ENCODE measurements at places on chromosomes 16 and 17.

GRCh38 chr17:1365445-1366039, 34.5 kb downstream of the YWHAE start:
- peak; percentile 45 for DNase-seq

DNA sequence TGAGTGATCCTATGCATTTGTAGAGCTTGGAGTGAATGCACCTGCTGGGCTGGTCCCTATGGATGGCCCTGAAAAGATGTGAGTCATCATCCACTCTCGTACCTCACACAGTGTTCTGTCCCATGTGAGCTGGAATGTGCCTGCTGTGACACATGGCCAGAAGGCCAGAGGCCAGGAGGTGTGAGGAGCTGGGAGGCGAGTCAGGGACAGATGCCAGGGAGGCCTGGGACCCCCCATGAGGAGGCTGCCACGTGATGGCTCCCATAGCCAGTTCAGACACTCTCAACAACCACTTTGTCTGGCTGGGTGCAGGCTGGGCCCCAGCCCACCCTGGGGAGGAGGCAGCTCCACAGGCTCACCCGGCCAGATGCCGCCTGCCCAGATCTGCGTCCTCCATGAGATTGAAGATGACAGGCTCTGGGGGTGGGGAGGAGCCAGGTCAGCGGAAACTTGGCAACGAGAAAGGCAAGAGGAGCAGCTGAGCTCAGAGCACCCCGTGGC, 168.8 kb downstream of the C16orf78 start:
- no peak for DNase-seq

DNA sequence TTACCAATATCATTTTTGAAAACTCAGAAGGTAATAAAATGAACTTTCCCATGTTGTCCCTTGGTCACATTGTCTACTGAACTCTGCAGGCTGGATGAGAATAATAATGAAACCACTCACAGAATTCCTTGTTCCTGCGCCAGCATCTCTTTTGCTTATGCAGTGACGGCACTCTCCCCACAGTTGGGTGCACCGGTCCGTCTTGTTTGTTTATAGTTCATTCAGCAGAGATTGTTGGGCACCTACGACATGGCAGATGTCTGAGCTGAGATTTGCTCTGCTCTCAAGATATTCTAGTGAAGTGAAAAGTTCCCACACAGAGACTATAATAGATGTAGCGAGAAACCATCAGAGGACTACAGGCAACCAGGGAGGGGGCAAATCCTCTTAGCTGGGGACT, 375.7 kb upstream of the CDH11 start:
- DNase-seq: no peak

DNA sequence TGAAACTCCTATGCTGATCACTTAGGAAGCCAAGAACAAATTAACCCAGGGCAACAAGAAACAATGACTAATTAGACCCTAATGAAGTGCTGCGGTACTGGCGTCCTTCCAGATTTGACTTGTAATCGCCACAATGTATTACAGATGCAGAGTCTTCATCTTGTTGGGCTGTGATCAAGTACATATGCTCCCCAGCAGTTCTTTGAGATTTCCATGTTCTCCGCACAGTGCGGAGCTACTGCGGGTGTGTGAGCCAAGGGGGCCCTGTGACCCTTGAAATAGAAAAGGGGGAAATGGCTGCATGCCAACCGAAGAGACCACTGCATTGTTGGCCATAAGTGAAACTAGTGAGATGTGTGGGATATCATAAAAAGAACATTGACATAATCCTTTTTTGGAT, 469.9 kb downstream of the MAF start:
- no peak for DNase-seq

GRCh38 chr16:73057291-73058210, 9.6 kb upstream of the ZFHX3 start:
- DNase-seq: no peak

DNA sequence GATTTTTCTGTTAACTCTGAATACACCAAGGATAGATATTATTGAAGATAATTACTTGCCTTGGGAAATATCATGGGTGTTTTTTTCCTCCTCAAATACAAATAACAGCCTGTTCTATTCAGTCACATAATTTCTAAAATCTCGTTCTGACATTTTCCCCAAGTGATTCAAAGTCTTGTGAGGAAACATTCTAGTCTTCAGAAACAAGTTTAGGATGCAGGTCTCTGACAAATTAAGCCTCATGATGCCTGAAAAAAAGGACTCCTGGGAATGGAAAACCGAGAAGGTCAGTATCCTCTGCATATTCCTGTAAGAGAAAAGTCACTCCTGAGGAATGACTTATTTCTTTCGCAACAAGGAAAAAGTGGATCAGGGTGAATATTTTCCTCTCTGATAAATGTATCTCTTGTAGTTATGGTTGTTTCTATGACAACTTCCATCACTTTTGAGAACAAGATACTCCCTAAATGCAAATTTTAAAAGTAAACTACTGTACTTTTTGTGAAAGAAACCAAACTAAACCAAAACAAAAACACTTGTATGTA, 384.6 kb downstream of the CNTNAP4 start:
- DNase-seq: no peak

GRCh38 chr17:68460715-68461114, 3.4 kb upstream of the WIPI1 start:
- no peak for DNase-seq

DNA sequence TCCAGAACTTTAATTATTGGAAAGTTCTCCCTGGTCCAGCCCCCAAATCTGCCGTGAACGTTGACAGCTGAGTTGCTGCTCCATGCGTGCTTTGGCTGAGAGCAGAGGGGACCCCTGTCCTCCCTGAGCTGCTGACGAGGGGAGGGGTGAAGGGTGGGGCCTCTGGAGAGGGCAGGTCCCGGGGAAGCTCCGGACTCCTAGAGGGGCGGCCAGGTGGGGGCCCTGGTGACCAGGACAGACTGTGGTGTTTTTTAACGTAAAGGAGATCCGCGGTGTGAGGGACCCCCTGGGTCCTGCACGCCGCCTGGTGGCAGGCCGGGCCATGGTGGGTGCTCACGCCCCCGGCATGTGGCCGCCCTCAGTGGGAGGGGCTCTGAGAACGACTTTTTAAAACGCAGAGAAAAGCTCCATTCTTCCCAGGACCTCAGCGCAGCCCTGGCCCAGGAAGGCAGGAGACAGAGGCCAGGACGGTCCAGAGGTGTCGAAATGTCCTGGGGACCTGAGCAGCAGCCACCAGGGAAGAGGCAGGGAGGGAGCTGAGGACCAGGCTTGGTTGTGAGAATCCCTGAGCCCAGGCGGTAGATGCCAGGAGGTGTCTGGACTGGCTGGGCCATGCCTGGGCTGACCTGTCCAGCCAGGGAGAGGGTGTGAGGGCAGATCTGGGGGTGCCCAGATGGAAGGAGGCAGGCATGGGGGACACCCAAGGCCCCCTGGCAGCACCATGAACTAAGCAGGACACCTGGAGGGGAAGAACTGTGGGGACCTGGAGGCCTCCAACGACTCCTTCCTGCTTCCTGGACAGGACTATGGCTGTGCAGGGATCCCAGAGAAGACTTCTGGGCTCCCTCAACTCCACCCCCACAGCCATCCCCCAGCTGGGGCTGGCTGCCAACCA, at the start of gene MC1R:
Gene MC1R (plus strand): TSS at position 410 of the 895 bp plus-strand sequence. CDS start 397 bp downstream, at position 807.
- DNase-seq: no peak

DNA sequence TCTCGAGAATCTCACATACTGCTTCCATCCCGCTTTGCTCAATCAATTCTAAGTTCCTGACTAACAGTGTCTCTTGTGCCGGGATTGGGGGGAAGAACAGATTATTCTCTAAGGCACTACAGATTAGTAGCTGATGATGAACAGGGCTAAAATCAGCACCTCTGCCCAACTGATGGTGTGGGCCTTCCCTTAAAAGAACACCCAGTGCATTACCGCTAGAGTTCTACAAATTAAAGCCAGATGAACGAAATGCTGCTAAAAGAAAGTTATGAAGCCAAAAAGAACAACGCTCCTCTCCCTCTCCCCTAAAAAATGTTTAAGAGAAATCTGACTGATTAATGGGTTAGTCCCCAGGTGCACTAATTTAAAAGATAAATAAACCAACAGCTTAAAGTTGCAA, 4.4 kb downstream of the CDC27 start:
- DNase-seq: no peak

- no peak for DNase-seq
Observed at GRCh38 chr16:53755026-53755910, 51.3 kb downstream of the FTO start.

DNA sequence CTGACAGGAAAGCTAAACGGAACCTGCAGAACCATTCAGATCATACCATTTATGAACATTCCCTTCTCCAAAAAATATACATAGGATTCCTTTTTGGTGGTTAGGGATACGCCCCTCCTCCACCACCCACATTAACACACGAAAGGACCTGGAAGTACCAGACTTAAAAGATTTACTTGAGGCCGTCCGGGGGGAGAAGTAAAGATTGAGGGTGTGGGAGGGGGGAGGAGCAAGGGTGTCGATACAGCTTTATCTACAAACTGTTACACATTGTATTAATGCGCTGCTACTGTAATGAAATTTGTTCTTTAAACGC, 537 bp downstream of the PALB2 start:
- DNase-seq: no peak

GRCh38 chr16:71383054-71383773, 24.7 kb downstream of the CALB2 start:
- DNase-seq: no peak

GRCh38 chr16:83118365-83118764, 491.6 kb downstream of the CDH13 start:
- no peak for DNase-seq

DNA sequence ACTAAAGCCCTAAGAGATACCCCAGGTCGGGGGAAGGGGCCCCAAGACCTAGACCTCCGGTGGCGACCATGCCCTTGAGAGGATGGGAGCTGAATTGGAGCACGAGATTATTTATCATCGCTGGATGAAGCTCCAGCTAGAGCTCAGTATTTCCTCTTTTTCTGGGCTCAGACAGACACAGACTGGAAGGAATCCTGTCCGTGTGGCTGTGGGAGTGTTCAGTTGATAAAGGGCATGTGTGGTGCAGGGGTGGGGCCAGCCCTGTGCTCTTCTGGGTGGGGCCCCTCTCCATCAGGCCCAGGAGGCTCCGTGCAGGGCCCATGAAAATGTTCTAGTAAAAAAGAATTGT, 6.3 kb upstream of the CBX4 start:
- no peak for DNase-seq

- no peak for DNase-seq
Observed at GRCh38 chr16:85307552-85308364, 195.5 kb upstream of the CIBAR2 start.

DNA sequence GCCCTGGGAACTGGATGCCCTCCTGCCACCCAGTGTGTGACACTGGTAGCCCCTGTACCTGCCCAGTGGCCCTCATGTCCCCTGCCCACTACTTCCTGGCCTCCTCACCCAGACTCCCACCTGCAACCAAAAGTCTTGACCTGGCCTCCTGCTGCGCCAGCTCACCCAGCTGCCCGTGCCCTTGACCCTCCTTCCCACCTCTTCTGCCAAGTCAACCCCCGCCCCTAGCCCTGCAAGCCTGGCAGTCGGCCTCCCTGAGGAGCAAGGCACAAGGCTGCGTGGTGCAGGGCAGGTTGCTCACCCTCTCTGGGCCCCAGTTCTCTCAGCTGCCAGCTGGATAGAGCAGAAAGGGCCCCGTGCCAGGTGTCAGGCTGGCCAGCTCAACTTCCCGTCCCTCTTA, 12.3 kb upstream of the FAM83G start:
- no peak for DNase-seq

All from Panc1 (cell line).